ENCODE measurements at places on chromosomes 13 and 19. TPM values are rescaled to one million over a fixed set of nuclear protein-coding genes. Genes with fewer than 3 reads are reported as not detected.

IGFL3 gene
- not detected for polyA plus RNA-seq

PEG3 gene
- 2.4 TPM for polyA plus RNA-seq

MBD3L3 gene
- polyA plus RNA-seq, result not detected

TMC4 gene
- polyA plus RNA-seq, result 3.1 TPM

ITGBL1 gene
- 1.6 TPM for polyA plus RNA-seq

COX6B2 gene
- polyA plus RNA-seq, result 0.06 TPM

OLFM4 gene
- polyA plus RNA-seq, result 4.8 TPM
